T-helper 1 cell treated with Interleukin-12 subunit alpha and Interleukin-12 subunit beta and Interleukin-4 antibody, amounts not matched to agents 30 ng/mL and 1 ng/mL, for 36 hours (primary cell): ENCODE measurements at places on chromosomes 3 and 15. TPM values are rescaled to one million over a fixed set of nuclear protein-coding genes. Genes with fewer than 3 reads are reported as not detected.

STAB1 gene
- total RNA-seq = 0.12 and 1.0 TPM in 2 replicates

NAALADL2 gene
- total RNA-seq = not detected in 2 replicates

CHL1 gene
- total RNA-seq = not detected in 2 replicates

CPLX3 gene
- 0.91 and 1.4 TPM in 2 replicates for total RNA-seq

CCR3 gene
- 0.24 and 0.27 TPM in 2 replicates for total RNA-seq

CPNE9 gene
- total RNA-seq = 0.22 and 0.59 TPM in 2 replicates

RRP9 gene
- 37.5 and 37.7 TPM in 2 replicates for total RNA-seq

BTLA gene
- total RNA-seq = 37.8 and 42.6 TPM in 2 replicates

CLDN18 gene
- not detected in 2 replicates for total RNA-seq

STRA6 gene
- total RNA-seq = 0.17 TPM in 1 of 2 replicates, not detected in the other
